ENCODE measurements at places on chromosomes 6 and 20.
A peak's percentile ranks its signal among the peaks of the same experiment; 100 is the strongest.

GRCh38 chr20:20216941-20217340 lies 151.0 kb upstream of the INSM1 start:
- DNase-seq: no peak

DNA sequence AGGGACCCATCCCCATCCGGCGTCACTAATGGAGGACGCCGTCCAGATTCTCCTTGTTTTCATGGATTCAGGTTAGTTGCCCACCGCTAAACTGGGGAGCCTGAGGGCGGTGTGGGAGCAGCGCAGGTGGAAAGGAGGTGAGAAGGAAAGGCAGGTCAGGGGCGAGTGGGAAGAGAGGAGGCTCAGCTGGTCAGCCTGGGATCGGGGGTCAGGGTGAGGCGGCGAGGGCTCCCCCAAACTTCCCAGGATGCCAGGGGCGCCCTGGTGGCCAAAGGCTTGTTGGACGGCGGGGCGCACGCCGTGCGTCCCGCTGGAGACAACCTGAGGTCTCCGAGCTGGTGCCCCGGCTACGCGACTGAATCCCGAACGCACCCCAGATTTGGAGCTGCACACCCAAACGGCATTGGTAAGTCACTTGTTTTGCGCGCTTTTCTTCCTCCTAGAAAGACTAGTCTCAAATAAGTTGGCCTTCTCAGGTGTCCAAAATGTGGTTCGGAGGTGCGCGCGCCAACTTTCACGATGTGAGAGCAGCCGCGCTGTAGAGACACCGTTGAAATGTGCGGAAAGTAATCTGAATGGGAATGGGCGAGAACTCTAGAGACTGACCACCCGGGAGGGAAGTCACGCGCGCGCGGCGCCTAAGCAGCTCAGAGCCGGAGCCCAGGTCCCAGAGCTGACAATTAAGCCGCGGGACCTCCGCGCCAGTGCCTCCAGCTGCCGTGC lies 9.7 kb downstream of the GNAS-AS1 start:
- DNase-seq: no peak

DNA sequence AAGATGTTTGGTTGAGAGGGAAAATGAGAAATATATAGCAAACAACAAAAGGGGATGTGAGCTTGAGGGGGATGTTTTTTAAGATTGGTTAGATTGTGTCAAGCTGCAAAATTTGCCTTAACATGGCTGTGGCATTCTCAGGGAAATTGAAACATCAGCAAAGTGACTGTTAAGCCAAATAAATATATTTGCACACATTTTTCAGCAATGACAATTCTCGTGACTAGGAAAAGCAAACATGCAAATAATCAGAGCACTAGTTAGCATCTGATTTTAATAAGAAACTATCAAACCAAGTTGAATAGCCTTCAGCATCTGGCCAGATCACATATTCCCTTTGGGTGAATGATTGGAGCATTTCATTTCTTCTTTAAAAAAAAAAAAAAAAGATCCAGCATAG lies 262.8 kb downstream of the TBC1D7 start:
- no peak for DNase-seq

- DNase-seq: no peak
Observed at GRCh38 chr6:168376811-168377483, 57.4 kb upstream of the DACT2 start.

GRCh38 chr6:44224029-44224964 lies 902 bp downstream of the SLC29A1 start:
- peak; percentile 38 for DNase-seq

DNA sequence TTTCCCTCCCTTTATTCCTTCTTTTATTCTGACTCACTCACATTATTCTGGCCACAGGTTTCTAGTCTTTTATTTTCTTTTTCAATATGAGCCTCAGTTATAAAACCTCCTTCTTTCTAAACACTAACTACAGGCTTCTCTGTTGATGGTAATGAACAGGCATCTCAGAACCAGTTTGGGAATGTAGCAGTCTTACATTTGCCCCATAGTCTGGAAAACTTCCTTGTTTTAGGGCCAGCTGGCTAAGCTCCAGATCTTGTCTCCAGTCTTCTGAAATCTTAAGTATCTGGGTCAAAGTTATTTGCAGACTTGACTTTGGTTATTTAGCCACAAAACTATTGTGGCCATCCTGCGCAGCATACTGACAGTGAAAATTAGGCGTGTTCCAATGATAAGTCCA lies 97.0 kb upstream of the MAN1A1 start:
- DNase-seq: no peak

DNA sequence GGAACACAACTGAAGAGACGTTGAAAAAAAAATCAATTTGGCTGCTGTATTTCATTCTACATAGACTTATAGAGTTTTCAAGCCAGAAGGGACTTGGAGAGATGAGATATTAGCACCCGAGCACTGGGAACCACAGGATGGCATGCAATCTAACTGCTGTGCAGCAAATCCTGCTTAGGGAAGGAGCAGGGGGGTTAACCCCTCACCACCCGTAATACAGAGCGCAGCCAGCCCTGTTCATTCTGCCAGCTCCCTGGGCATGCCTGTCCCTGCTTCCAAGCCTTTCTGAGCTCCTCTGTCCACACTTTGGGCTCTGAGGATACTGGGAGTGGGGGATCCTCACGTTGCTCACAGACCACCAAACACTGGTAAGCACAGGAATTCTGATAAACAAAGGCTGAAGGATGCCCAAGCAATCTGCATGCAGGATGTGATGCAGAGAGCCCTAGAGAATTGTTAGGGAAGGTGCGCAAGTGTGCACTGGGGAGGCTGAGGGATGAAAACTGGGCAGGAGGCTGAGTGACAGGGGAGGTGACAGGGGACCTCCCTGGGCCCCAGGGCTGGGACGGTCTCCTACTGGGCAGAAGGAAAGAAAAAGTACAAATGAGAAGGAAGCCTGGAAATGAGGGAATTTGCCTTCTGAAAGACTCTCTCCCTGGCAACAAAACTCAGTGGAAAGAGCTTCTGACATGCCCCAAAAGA lies 34.0 kb downstream of the CPNE5 start:
- DNase-seq: no peak
